ENCODE measurements at places on chromosomes 12 and 14.
A peak's percentile ranks its signal among the peaks of the same experiment; 100 is the strongest.

GRCh38 chr12:14638066-14638465 lies 58.3 kb downstream of the GUCY2C start:
- DNase-seq, result no peak

DNA sequence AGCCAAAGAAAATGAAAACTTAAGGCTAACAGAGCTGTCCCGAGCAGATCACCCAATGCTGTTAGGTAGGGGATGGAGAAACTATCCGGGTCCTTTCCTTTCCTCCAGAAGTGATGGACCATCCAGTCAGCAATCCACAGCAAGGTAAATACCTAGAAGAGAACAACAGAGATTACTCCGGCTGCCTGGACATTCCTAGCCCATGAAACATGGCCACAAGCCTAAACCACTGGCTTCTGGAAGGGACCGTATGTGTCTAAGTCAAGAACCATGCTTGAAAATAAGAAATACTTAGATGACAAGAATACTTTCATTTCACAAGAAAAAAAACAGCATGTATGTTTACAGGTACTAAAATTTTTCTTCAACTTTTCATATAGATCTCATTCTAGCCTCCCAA lies 152.9 kb downstream of the SLC41A2 start:
- no peak for DNase-seq

DNA sequence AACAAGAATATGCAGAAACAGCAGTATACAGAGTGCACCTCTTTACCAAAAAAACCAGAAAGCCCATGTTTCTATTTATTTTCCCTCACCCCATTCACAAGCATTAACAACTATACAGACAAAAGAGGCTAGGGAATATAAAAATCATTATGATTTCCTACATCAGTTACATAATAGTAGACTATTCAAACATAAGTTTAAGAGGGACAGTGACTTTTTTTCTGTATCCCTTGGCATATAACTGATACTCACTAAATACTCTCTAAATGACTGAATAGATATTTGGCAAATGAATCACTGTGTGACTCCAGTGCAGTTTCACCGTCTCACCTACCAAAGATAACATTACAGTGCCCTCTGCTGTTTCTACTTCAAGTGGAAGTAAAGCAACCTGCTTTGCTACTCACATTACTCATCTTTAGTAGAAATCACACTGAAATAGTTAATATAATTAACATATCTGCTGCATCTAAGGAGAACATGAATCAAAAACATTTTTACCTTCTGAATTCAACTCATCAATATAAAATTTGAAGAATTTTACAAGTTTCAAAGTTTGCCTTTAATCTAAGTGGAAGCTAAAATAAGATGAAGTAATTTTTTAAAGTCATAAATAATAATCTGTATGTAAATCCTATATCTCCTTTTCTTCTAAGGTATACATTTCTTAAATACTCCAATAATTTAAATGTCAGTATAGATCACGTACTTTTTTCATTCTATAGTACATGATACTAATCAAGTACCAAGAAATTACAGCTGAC lies 103.8 kb downstream of the OSBPL8 start:
- peak; percentile 21 for DNase-seq

GRCh38 chr12:124302241-124302806 lies 7.4 kb downstream of the RFLNA start:
- no peak for DNase-seq

DNA sequence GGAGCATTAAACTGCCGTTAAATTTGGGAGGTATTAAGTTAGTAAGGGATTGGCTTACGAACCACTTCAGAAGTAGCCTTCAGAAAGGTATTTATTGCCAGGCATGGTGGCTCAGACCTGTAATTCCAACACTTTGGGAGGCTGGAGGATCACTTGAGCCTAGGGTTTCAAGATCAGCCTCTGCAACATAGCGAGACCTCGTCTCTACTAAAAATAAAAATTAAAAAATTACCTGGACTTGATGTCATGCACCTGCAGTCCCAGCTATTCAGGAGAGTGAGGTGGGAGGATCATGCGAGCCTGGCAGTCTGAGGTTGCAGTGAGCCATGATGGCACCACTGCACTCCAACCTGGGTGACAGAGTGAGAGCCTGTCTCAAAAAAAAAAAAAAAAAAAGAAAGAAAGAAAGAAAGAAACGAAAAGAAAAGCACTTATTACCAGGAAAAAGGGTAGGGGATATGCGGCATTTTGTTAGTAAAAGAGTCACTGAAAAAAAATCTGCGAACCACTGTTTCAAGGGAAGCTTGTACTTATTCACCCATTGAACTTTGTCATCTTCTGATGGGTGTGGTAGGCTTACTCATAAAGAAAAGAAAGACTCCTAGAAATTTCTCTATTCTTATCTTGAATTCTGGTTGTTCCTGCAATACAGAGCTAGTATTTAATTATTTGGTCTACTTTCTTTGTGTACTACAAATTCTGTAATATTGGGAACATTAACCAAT lies 33.6 kb upstream of the PLEKHA5 start:
- no peak for DNase-seq
